Mesenteric fat pad (tissue), 1 donor: ENCODE measurements at places on chromosomes 13 and 19.

DNA sequence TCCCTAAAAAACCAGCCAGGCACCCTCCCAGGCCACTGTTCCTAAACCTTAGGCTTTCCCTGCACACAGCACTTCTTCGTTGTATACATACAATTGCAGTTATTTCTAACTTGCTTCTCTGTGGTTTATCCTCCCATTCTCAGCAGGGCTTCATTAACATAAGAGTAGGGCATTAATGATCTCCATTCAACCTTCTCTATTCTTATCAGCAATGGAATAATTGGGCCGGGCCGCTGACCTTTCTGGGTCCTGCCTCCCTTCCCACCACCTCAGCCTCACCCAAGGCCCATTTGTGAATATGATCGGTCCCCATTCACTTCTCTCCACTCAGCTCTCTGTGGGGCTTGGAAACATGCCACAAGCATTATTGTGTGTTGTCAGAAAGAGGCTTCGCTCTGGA lies 184.2 kb downstream of the SUCLA2 start:
- no peak for DNase-seq

GRCh38 chr13:95463531-95463930 lies 89.0 kb upstream of the CLDN10 start:
- no peak for DNase-seq

GRCh38 chr13:102977471-102977870 lies 88.7 kb downstream of the SLC10A2 start:
- DNase-seq: no peak

- DNase-seq: no peak
Observed at GRCh38 chr19:33159893-33160292, 28.0 kb downstream of the WDR88 start.

DNA sequence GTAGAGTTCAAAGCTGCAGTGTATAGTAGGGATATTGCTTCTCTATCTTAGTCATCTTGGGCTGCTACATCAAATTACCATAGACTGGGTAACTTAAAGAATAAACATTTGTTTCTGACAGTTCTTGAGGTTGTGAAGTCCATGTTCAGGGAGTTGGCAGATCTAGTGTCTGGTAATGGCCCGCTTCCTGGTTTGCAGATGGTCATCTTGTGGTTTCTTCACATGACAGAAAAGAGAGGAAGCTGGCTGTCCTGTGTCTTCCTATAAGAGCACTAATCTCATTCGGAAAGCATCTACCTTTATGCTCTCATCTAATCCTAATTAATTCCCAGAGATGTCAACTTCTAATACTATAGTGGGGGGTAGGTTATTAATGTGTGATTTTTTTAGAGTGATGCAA lies 6.2 kb downstream of the ZNF763 start:
- no peak for DNase-seq

DNA sequence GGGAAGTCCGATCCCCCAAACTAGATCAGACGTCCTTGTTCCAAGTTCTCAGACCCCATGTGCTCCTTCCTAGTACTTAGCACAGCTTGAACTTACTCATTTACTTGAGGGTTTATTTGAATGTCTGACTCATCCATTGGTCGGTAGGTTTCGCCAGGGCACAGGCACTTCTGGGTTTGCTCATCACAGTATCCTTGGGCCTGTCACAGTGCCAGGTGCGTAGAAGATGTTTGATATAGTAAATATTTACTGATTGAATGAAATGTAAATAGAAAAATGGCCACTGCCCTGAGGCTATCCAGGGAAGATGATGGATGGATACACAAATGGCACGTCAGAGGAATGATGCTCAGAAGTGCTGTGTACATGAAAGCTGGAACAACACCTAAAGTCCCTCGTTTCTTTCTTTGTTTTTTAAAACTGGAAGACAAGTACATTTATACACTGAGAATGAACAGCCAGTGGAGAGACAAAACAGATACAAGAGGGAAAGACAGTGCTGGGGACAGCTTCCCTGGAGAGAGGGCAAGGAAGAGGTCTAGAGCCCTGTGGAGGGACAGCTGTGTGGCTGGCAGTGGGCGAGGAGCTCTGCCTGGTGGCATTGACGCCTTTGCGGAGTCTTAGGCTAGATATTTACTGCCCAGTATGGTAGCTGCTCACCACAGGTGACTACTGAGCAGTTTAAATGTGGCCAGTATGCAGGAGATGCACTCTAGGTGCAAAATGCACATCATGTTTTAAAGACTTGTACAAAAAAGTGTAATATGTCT lies 31.2 kb upstream of the KL start:
- no peak for DNase-seq

- DNase-seq: no peak
Observed at GRCh38 chr19:17703824-17704463, 15.3 kb upstream of the MAP1S start.
